ENCODE measurements at places on chromosomes 5 and 9.

DNA sequence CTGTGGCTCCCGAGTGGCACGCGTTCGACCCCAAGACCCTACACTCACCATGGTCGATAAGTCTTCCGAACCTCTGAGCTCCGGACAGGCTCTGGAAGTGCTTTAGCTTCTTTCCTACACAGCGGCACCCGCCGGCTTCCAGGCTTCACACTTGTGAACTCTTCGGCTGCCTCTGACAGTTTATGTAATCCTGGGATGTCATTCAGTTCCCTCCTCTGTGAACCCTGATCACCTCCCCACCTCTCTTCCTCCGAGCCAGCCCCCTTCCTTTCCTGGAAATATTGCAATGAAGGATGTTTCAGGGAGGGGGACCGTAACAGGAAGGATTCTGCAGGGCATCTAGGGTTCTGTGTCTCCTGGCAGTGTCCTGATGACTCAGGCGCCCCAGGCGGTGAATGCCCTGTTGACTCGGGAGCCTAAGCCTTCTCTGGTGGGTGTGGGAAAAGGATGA lies at the start of gene CD14:
TSS of gene CD14 (minus strand) at position 155 of the 451 bp plus-strand sequence. CDS start at position 51, 104 bp downstream.
- DNase-seq, result peak; percentile 97

DNA sequence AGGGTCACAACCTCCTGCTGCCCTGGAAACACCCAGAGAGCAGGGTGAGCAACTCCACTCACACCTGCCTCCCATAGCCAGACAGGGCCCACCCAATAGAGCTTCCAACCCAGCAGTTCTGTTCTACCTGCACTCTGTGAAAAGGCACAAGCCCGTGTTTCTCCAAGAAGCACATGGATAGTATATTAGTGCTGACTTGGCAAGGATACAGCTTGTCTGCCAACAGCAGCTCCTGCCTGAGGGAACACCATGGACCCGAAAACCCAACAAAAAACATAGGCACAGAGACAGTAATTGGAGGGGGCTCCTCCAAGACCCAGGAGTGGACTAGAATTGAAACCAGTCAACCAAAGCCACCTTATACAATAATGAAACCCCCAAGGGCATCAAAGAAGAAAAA lies 48.6 kb downstream of the CDKN2A start:
- no peak for DNase-seq

- DNase-seq, result no peak
These were observed 1.6 kb downstream of the TEX48 start for GRCh38 chr9:114680259-114681001.

- no peak for DNase-seq
These were observed 2053.1 kb downstream of the EFNA5 start for GRCh38 chr5:105617436-105618215.

DNA sequence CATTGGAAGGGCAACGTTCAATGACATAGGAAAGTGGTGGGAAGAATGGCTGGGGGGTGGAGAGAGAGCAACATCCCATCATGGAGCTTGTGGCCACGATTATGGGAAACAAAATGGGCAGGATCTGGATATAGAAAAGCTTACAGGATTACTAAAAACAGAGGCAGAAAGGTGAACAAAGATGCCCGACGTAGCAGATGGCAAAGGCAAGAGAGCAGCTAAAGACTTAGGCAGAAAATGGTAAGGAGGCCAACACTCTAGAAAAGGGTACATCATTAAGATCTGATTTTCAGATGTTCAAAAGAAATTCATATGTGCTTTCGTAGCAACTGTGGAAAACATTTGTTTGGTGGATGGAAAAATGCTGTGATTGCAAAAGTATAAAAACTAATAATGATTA lies 102.5 kb downstream of the OTULIN start:
- DNase-seq, result no peak

DNA sequence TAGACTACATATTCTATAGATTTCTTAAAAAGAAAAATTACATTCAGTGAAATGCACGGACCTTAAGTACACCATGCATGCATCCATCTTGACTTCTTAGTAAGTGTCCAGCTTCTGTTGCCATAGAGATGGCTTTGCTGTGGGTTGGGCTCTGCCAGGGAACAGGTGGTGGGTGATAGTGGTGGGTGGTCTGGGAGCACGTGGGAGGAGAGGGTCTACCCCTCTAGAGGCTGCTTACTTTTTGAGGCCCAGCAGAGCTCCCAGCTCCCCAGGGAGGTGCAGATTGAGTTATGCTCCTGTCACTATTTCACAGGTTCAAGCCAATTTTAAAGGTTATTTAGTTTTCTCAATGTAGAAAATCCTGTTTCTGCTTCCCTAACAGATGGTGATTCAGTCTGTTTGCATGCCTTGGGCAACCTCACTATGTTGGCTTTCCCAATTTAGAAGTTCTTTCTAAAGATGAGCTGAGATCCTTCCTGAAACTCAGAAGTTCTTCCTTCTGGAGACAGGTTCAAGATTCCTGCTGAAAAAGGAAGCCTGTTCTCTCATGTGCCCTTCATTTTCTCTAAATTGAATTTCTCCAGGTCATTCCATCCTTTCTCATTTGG lies 107.4 kb upstream of the LHFPL2 start:
- peak; percentile 72 for DNase-seq

GRCh38 chr9:88875400-88876120 lies 115.7 kb upstream of the S1PR3 start:
- DNase-seq, result no peak

DNA sequence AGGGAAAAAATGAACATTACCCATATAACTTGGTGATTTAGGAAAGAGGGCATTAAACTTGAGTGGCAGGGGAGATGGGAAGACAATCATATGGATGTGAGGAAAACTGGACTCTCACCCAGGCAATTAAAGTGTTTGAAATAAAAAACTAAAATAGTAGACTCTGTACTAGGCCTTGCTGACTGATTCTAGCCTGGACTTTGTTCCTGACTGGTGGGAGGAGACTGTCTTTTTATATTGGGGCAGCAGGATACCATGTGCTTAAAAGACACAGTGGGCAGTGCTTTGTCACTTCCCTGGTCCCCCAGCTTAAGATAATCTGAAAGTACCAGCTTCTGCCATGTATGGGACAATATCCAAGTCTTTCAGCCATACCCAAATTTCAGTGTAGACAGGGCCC lies 107.0 kb downstream of the ACTL7B start:
- DNase-seq, result no peak

- peak; percentile 19 for DNase-seq
These were observed 31.2 kb upstream of the CDK5RAP2 start for GRCh38 chr9:120610975-120611689.

- peak; percentile 44 for DNase-seq
These were observed 106.7 kb upstream of the NR5A1 start for GRCh38 chr9:124613849-124614248.

- DNase-seq, result no peak
These were observed 52.0 kb upstream of the SNCAIP start for GRCh38 chr5:122259995-122260394.

GRCh38 chr5:147332658-147333057 lies 97.8 kb downstream of the STK32A start:
- no peak for DNase-seq

Measured in suppressor macrophage (primary cell).